Cardiac muscle cell (in vitro differentiated cells and primary cell): ENCODE measurements at places on chromosomes 7 and 10. TPM values are rescaled to one million over a fixed set of nuclear protein-coding genes. Genes with fewer than 3 reads are reported as not detected.

GRCh38 chr7:70193514-70193913 is 595.2 kb downstream of the AUTS2 start:
- peak; percentile 45 for DNase-seq

- no peak for DNase-seq
Observed at GRCh38 chr10:4623757-4624420, 202.1 kb upstream of the AKR1E2 start.

The SPDYE11 gene
- polyA plus RNA-seq = 0.73 and 1.1 TPM in 2 replicates

The TAS2R41 gene
- not detected in 2 replicates for polyA plus RNA-seq

The OR2A12 gene
- polyA plus RNA-seq = not detected in 2 replicates
